ENCODE measurements at places on chromosomes 6 and 20. TPM values are rescaled to one million over a fixed set of nuclear protein-coding genes. Genes with fewer than 3 reads are reported as not detected.

- peak; percentile 59 for DNase-seq
- no peaks in the 10 kb centered on the region for H3K36me3 ChIP-seq
- H3K4me1 ChIP-seq = peaks cover 59% of the 10 kb centered on the region
- H3K27me3 ChIP-seq = no peaks in the 10 kb centered on the region
- peak overlapping the region; percentile 58 for H3K4me3 ChIP-seq
- H3K27ac ChIP-seq = peak overlapping the region; percentile 67
Observed at GRCh38 chr6:30507849-30508827, 18.8 kb downstream of the HLA-E start.

Gene SERPINB6
- polyA plus RNA-seq = 200 TPM

DNA sequence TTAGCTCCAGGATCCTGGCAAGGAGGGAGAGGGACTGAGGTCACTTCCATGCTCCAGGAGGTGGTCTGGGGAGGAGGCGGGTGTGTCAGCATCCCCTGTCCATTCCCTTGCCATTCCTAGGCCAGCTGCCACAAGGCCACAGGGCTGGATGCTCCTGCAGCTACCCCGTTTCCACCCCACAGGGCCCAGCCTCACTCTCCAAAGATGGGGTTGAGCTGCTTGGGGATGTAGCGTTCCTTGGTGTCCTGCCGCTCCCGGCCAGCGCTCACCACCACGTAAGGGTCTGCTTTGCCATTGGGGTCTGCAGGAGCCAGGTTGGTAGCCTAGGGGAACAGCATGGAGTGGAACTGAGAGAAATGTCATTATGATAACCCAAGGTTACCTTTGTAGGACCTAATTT lies 23.0 kb downstream of the ERGIC3 start:
- no peak for DNase-seq
- no peaks in the 10 kb centered on the region for H3K27me3 ChIP-seq
- no peak overlapping the region for H3K27ac ChIP-seq
- no peak overlapping the region for H3K4me3 ChIP-seq

- peak; percentile 52 for DNase-seq
- peaks cover 55% of the 10 kb centered on the region for H3K4me1 ChIP-seq
- H3K36me3 ChIP-seq = peaks cover 16% of the 10 kb centered on the region
- H3K4me3 ChIP-seq = no peak overlapping the region
- H3K27me3 ChIP-seq = no peaks in the 10 kb centered on the region
Observed at GRCh38 chr6:154258064-154258757, 98.4 kb downstream of the IPCEF1 start.

DNA sequence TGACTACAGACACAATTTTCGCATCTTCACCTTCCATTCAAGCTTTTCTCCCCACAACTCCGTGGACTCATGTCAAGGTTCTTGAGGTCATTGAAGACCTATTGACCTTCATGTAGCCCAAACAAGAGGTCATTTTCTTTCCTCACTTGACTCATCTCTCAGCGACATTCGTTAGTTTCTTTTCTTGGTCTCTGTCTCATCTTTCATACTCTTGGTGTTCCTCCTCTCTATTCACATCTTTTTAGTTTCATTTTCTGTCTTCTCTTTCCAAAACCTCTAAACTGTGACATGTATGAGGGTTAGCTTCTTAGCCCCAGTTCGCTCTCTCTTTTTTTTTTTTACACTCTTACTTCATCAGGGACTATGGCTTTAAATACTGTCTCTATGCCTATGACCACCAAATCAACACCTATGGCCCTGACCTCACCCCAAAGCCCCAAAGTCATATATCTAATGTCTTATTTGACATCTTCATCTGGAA lies 128.6 kb upstream of the BACH2 start:
- no peaks in the 10 kb centered on the region for H3K4me1 ChIP-seq
- H3K4me3 ChIP-seq = no peak overlapping the region
- no peak overlapping the region for H3K27ac ChIP-seq
- DNase-seq = no peak

GRCh38 chr6:5471637-5472398 lies 210.5 kb downstream of the FARS2 start:
- no peak overlapping the region for H3K27ac ChIP-seq
- no peak overlapping the region for H3K4me3 ChIP-seq
- H3K27me3 ChIP-seq = no peaks in the 10 kb centered on the region
- no peaks in the 10 kb centered on the region for H3K36me3 ChIP-seq

DNA sequence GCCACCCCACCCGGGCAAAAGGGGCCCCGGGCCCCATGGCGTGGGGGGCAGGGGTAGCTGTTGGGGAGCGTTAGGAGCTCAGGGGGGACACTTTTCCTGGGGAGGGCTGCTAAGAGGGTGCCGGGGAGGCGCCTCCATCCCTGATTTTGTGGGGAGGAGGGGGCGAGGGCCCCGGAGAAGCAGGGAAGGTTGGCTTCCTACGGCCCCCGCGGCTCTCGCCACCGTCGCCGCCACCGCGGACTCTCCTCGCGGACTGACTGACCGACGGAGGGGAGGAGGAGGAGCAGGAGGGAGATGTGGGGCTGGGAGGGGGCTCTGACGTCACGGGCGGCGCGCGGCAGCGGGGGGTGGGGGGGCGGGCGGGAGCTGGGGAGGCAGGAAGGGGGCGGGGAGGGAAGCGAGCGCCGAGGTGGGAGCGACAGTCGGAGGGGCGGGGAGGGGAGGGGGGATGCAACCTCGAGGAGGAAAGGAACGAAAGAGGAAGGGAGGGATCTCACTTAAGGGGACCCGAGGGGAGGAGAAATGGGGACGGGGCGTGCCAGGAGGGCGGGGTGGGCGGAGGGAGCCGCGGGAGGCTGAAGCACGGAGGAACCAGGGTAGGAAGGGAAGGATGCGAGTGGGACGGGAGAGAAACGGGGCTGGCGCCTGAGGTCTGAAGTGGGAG lies 5.1 kb downstream of the GABBR1 start:
- H3K4me1 ChIP-seq = peaks cover 43% of the 10 kb centered on the region
- H3K36me3 ChIP-seq = peaks cover 14% of the 10 kb centered on the region
- H3K27me3 ChIP-seq = peaks cover 2% of the 10 kb centered on the region
- peak; percentile 34 for DNase-seq
- no peak overlapping the region for H3K27ac ChIP-seq

DNA sequence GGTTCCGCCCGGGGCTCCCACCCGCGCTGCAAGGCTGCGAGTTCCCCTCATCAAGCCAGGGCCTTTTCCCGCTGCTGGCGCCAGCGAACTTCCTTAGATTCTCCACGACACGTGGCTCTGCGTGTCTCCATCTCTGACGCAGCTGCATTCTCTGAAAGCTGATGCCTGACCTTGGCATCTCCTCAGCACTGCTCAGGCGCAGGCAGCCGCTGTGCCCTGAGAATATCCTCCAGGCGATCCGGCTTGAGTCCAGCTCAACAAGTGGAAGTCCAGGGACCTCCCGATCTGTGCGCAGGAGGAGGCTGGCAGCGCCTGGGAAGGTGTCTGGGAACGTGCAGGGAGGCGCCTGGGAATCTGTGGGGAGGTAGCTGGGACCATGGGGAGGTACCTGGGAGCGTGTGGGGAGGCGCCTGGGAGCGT lies 171.2 kb upstream of the THBS2 start:
- no peak for DNase-seq
- no peaks in the 10 kb centered on the region for H3K36me3 ChIP-seq

DNA sequence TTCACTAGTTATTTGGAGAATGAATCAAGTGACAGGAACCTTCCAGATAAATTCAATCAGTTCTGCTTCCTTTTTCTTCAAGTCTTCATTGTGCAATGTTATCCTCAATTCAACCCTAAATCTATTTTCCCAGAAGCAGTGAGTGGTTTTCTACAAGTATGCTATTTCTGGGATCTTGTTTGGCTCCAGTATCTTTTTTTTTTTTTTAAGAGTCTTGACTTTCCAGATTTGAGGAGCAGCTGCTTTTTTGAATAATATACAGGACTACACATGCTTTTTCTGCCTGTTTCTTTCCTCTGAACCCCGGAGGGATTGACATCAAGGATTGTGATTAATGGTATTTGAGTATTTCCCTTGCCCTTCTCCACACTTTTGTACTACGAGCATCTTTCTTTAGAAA lies 339.2 kb upstream of the JAG1 start:
- H3K36me3 ChIP-seq = no peaks in the 10 kb centered on the region
- no peaks in the 10 kb centered on the region for H3K27me3 ChIP-seq
- no peak overlapping the region for H3K4me3 ChIP-seq

GRCh38 chr6:15313367-15313766 lies 67.5 kb downstream of the JARID2 start:
- no peak overlapping the region for H3K27ac ChIP-seq
- peak overlapping the region; percentile 7 for H3K4me3 ChIP-seq
- H3K36me3 ChIP-seq = no peaks in the 10 kb centered on the region
- peaks cover 82% of the 10 kb centered on the region for H3K4me1 ChIP-seq
- H3K27me3 ChIP-seq = no peaks in the 10 kb centered on the region
- peak; percentile 31 for DNase-seq

DNA sequence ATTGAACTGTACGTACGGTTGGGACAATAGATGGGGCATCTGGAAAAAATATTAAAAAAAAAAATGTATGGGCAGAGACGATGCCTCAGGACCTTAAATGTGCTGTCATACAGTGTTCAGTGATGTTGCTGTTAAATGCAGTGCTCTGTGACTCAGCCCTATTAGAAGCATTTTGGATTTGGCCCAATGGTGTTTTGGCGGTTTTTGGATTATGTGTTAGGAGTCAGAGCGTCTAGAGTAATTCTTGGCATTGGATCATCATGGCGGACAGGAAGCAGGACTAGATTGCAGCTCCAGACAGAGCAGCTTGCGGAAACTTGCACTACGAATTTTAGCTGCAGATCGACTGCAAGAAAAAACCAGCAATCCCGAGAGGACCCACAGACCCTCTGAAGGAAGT lies 280.0 kb downstream of the SOX4 start:
- DNase-seq = no peak
- no peaks in the 10 kb centered on the region for H3K4me1 ChIP-seq
- H3K27me3 ChIP-seq = no peaks in the 10 kb centered on the region
- no peaks in the 10 kb centered on the region for H3K36me3 ChIP-seq

Gene EFCAB8
- polyA plus RNA-seq = 0.15 TPM

Gene IPCEF1
- 29.7 TPM for polyA plus RNA-seq

DNA sequence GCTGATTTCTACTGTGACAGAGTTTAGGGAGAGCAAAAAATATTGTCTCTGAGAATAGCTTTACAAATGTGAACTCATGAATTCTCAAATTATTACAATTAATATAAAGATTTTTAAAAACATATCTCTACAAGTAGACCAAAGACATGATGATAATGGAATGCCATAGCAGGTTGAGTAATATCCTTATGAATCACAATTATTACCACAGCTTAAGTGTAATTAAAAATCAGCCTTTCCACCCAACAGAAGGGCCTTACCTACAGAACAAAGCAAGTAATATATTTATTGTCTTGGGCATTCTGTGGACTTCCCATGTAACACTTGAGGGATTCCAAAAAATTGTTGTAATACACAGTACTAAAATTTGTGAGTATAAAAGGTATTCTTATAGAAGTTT lies 1099.6 kb upstream of the GJE1 start:
- H3K4me3 ChIP-seq = no peak overlapping the region
- no peaks in the 10 kb centered on the region for H3K36me3 ChIP-seq
- H3K27me3 ChIP-seq = no peaks in the 10 kb centered on the region
- H3K27ac ChIP-seq = no peak overlapping the region
- DNase-seq = no peak
- H3K4me1 ChIP-seq = no peaks in the 10 kb centered on the region

DNA sequence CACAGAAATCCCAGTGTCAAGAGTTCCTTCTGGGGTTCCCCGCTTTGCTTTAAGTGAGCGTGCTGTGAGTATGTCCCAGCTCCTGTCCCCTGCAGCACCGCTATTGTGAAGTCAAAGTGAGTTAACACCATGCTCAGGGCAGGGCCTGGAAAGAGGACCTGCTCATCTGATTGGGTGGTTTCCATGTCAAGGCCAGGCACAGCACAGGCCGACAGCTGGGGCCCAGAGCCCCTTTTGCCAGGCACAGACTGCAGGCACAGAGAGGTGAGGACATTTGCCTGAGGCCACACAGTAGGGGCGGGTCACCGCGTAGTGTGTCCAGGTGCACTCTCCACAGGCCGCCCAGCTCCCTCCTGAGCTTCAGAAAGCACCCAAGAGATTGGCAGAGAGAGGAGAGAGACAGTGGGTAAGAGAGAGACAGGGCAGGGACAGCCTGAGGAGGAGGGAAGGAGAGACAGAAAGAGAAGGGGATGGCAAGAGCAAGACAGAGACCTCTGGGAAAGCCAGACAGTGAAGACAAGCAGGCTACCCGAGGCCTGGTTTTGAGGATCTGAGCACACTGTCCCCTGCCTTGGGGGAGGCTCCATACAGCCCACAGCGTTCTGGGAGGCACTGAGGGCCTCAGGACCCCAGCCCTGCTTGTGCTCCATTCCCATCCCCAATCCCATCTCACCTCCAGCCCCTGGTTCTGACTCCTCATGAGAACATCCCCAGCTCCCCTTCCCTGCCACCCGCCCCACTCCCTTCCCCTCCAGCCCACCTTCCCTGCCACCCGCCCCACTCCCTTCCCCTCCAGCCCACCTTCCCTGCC lies 6.5 kb upstream of the BPIFB1 start:
- no peak overlapping the region for H3K27ac ChIP-seq
- no peak for DNase-seq
- no peaks in the 10 kb centered on the region for H3K36me3 ChIP-seq
- H3K4me1 ChIP-seq = peaks cover 4% of the 10 kb centered on the region
- no peaks in the 10 kb centered on the region for H3K27me3 ChIP-seq

Gene HLA-DQB2
- polyA plus RNA-seq = not detected

Gene CCN6
- polyA plus RNA-seq = not detected

- peak; percentile 22 for DNase-seq
- H3K27ac ChIP-seq = no peak overlapping the region
- H3K36me3 ChIP-seq = no peaks in the 10 kb centered on the region
- no peaks in the 10 kb centered on the region for H3K27me3 ChIP-seq
Observed at GRCh38 chr20:60292001-60292520, 333.8 kb downstream of the CDH26 start.

Gene ARMH2
- polyA plus RNA-seq = 0.34 TPM

DNA sequence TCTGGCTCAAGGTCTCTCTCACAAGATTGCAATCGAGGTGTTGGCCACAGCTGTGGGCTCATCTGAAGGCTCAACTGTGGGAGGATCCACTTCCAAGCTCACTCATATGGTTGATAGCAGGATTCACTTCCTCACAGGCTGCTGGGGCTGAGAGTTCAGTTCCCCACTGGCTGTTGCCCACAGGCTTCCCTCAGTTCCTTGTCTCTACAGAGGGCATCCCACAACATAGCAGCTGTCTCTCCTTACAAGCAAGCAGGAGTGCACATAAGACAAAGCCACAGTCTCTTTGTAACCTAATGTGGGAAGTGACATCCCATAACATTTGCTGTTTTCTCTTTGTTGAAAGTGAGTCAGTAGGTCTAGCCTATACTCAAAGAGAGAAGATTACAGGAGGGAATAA lies 14.0 kb downstream of the SPATS1 start:
- H3K36me3 ChIP-seq = no peaks in the 10 kb centered on the region
- DNase-seq = no peak
- no peaks in the 10 kb centered on the region for H3K27me3 ChIP-seq

DNA sequence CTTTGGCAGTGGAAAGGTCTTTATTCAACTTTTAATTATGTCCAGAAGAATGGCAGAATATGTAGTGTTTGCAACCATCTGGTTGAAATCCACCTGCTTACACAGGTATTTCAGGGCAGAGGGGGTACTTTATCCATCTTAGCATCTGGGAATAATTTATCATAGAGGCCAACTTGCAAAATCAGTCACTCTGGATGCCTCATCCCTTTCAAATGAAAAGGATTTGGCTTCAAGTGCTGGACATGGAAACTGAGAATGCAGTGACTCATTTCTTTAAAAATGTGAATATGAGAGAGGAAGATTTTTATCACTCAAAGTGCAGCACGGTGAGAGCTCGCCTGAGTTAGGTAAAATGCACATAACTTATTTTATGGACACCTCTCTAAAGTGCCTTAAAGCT lies 758.3 kb downstream of the KIF16B start:
- no peak for DNase-seq
- no peak overlapping the region for H3K27ac ChIP-seq
- no peaks in the 10 kb centered on the region for H3K4me1 ChIP-seq
- H3K27me3 ChIP-seq = no peaks in the 10 kb centered on the region
- no peaks in the 10 kb centered on the region for H3K36me3 ChIP-seq

Gene LAMA4
- not detected for polyA plus RNA-seq

All from CD14-positive monocyte (primary cell).